HFF-Myc (cell line): ENCODE measurements at places on chromosomes 2 and 18.

DNA sequence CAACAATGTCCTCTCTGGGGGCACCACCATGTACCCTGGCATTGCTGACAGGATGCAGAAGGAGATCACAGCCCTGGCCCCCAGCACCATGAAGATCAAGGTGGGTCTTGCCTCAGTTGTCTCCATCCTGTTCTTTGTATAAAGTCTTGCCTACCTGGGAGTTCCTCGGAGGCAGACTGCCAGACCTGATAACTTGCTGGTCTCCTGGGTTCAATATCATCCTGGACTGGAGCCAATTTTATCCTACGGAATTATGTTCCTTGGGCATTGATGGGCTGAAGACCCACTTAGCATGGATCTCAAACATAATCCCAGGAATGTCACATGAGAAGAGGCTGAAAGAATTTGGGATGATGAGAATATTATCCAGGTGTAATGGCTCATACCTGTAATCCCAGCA lies 10.0 kb upstream of the DGUOK start:
- DNase-seq: no peak

- DNase-seq: no peak
These were observed 27.5 kb downstream of the ARL4C start for GRCh38 chr2:234469251-234469845.

GRCh38 chr2:133432778-133433177 lies 135.5 kb downstream of the NCKAP5 start:
- DNase-seq: no peak

DNA sequence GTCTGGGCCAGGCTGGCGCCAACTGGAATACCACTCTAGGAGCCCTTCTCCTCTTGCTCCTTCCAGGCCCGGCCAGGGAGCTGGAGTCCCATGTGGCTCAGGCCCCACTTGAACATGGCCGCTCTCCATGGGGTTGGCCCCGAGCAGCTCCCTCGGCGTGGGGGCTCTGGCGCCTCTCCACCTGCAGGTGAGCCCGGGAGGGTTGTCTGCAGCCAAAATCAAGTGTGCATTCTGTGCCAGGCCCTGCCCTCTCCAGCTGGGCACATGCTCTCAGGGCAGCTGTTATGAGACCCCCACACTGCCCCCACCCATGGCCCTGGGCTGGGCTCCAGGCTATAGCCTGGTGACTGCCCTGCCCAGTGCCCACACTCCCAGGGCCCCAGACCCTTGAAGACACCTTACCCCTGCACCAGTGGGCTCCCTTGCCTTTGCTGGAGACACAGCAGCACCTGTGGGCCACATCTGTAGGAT lies 45.8 kb upstream of the HS6ST1 start:
- no peak for DNase-seq

GRCh38 chr2:104864280-104865095 lies 10.6 kb downstream of the POU3F3 start:
- DNase-seq: no peak

DNA sequence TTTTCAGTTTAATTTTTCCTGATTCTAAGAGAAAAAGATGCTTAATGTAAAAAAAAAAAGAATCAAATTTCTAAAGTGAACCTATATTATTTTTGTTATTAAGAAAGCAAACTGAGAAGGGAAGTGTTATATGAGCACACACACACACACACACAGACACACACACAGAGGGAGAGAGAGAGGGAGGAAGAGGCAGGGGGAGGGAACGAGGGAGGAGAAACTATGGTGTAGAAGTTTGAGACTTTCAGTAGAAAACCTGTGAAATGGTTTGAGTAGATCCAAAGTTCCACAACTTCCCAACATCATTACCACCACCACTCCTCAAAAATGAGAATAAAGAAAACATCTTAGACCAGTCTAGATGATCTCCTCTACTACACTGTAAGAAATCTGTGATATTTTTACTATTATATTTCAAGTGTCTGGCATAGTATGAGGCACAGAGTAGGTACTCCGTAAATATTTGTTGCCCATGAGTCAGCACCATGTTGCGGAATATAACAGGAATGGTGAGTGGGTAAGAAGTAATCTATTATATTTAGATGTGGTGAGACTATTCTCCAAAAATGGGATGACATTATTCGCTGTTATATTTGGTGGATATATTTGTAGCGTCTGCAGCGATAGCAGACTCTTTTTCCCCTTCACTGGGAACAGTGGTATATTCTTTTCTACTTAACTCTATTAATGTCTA lies 149.4 kb upstream of the DNMT3A start:
- no peak for DNase-seq

DNA sequence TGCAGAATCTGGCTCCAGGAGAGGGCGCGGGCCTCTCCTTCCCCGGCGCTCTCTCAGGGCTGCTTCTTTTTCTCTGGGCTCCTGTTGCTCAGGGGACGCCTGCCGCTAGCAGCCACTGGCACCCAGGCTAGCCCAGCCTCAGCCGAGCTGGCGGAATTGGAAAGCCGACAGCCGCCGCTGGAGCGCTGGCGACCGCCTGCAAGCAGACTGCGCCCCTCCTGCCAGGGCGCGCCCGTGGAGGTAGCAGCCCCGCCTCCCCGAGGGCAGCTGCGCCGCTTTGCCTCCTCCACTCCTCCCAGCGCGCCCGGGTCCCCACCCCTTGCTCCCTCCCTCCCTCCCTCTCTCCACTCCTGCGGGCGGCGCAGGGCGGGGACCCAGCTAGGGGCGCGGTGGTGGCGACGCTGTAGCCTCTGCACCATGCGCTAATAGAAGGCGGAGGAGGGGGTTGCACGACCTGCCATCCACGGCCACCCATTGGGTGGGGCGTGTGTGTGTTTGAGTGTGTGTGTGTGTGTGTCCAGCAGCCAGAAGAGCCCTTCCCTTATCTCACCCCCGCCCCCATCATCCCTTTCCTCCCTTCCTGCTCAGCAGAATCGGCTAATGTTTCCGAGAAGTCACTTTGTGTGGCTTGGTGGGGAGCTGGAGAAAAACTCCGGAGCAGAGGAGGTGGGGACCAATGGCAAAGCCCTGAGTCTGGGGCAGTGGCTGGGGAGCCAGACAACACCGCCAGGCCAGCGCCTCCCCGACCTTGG lies at the start of gene SCN9A:
SCN9A (minus strand) TSS at position 209 of the 752 bp plus-strand sequence. CDS start 64,188 bp downstream, outside the sequence.
- DNase-seq: no peak

DNA sequence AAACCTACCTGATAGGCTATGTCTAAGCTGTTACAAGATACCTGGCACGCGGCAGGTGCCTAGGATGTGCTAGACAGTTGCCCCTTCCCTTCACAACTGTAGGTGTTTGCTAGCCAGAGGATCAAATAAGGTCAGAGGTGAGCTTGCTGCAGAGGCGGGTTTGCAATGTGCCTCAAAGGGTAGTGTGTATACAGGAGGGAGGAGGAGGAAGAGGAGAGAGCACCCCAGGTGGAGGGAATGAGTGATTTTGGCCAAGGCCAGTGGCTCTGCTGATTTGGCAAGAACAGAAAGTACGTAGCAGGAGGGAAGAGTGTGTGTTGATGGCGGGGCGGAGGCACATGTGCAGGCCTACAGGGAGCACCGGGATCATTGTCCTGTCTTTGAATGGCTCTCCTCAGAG lies 236.5 kb downstream of the HAUS1 start:
- DNase-seq: no peak

GRCh38 chr2:176246331-176246730 lies 22.9 kb upstream of the MTX2 start:
- no peak for DNase-seq

DNA sequence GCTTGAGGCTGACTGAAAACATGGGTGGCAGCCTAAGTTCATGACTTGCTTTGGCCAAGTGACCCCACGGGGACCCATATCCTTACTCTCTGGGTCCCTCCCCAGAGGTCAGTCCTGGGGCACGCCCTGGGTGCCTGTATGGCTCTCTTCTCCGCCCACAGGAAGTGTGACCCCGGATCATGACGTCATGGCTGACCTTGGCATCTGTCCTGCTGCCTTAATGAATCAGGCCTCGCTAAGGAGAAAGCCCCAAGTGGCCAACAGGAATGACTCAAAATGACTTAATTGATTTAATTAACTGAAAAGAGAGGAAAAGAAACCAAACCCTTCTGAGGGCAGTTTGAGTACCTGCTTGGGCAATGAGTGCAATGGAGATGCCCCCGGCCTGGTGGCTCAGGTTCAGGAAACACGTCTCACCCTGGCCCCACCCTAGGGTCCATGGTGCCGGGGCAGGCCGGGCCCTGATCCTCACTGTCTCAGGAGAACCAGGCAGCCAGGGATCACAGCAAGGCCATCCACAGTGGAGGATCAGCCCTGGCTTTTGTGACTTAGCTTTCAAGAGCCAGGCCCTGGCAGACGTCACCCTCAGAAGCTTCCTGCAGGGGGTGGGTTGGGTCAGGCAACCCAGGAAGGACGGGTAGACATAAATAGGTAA lies 112.0 kb downstream of the CYP26B1 start:
- peak; percentile 12 for DNase-seq

GRCh38 chr2:28521663-28522062 lies 25.8 kb downstream of the PLB1 start:
- DNase-seq: no peak

GRCh38 chr2:129737660-129738527 lies 241.6 kb upstream of the RAB6C start:
- DNase-seq: no peak

DNA sequence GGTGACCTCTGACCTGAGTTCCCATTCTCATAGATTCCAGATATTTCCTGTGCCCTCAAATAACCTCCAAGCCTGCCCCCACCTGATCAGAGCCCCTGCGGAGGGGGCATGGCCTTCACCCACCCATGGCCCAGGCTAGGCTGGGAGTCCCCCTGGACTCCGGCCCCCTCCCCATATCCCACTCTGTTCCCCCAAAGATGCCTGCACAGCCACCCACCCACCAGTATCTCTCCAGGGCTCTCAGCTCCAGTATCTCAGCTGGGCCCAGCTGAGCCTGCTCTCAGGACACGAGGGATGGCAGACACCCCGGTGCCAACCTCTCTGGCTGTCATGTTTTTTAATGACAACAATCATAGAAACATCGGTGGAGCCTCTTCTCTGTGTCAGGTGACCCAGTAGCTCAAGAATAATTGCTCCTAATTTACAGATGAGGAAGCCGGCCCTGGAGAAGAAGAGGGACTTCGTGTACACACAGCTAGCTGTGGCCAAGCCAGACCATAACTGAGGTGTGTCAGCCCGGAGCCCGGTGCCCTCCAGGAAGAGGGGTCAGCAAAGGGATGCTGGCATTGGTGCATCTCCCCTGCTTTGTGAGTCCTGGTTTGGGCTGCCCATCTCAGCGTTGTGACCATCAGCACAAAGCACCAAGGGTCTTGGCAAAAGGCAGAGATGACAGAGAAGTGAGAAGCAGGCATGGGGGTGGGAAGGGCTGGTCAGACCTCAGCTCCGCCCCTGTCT lies 84.4 kb downstream of the SDC1 start:
- no peak for DNase-seq

GRCh38 chr2:24336811-24337210 lies 23.5 kb downstream of the ITSN2 start:
- DNase-seq: no peak

DNA sequence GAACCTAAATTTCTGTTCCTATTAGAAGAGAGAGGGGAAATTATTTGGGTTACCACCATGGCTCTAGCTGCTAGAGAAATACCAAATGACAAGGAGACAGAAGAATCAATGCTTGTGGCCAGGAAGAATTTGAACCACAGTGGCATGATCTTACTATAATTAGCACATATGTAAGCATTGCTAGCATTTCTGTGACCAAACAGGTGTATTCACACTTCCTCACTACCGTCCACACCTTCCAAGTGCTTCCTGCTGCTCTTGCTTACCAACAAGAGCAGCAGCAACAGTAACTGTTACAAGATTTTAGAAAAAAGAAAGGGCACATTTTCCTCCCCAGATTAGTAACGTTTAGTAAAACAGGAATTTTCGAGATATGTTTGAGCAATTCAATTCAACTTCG lies 60.5 kb downstream of the CDH7 start:
- no peak for DNase-seq

DNA sequence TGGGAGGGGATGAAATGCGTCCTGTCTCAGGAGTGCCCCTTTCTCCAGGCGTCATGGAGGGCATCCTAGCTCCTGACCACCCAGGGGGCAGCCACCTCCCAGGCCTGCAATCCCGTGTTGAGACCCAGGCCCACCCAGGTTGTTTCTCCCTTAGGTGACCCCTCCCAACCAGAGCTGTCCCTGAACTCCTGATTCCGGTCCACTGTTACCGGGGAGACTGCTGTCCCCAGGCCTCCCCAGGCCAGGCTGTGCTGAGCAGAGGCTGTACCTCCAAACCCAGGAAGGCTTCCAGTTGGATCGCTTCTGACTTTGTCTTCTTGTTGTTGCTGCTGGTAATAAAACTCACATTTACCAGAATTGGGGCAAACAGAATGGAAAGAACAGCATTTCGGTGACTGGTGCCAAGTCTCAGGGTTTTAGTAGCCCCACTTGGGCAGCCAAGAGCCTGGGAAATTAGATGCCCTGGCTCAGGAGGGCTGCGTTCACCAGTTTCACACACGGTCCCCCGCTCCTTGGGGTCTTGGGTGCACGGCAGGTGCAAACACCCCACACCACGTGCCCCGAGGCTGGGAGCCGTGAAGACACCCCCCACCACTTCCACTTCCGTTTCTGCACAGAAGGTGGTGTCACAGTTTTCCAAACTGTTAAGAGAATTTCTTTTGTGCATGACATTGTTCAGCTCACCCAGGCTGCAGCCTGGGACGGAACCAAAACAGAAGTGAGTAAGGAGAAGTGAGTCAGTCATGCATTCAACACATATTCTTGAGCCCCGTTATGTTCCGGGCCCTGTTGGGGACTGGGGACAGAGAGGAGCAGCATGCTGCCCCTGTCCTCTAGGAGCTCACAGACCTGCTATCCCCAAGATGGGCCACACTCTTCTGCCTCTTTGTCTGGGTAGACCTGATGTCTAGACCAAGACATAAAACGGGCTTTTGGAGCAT lies 29.4 kb downstream of the ITM2C start:
- DNase-seq: no peak

- no peak for DNase-seq
These were observed 764.6 kb upstream of the PKDCC start for GRCh38 chr2:41283079-41283775.

DNA sequence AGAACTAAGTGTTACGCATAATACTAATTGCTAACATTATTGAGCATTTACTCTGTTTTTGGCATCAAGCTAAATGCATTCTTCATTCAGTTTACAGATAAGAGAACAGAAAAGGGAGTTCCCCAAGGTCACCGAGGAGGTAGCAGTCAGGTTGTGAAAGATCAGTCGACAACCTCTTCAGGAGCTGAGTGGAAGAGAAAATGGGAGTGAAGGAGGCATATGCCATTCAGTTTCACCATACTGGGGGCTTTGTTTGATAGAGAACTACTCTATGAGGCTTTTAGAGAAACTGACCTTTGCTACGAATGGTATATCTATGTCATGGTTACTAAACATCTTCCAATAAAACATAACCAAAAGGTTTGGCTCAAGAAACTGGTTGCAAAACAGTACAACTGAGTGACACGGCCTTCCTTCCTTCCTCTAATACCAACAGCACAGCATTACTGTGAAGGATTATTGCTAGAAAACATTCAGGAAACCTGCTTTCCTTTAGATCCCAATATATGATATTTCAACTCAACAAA lies 112.1 kb downstream of the RBMS1 start:
- no peak for DNase-seq
